CD4-positive, alpha-beta T cell treated with Interleukin-2 at 100 ng/mL for 4 hours (primary cell): ENCODE measurements at places on chromosomes 6 and 20.

- no peak for DNase-seq
These were observed 76.0 kb downstream of the ANKRD6 start for GRCh38 chr6:89508755-89509563.

DNA sequence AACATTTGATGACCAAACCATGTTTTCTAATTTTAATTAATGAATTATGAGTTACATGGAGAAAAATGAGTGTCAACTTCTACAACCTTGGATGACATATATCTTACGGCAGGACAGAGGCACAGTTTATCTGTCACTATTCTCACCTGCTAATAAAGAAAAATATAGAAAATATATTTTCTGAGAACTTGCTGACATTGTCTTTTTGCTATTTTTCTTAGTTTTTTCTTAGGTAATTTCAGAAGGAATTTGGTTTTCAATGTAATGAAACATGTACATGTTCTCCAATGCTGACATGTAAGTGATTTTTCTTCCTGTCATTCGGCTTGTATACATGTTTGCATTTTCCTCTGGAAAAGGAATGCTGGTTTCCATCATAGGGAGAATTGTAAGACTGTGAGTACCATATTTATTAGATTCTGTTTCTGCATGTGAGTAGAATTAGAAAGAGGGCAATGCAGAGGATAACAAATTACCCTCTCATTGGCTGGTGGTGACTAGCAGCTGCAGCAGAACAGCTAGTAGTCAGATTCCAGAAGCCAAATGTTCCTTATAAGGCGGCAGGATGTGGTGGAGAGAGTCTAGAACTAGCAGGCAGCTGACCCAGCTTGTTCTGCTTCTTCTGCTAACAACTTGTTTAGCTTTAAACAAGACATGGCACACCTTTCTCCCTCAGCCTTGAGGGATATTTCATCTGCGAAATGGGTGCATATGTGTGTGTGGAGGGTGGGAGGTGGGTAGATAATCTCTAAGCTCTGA lies 132.8 kb upstream of the SPACA1 start:
- DNase-seq = no peak

DNA sequence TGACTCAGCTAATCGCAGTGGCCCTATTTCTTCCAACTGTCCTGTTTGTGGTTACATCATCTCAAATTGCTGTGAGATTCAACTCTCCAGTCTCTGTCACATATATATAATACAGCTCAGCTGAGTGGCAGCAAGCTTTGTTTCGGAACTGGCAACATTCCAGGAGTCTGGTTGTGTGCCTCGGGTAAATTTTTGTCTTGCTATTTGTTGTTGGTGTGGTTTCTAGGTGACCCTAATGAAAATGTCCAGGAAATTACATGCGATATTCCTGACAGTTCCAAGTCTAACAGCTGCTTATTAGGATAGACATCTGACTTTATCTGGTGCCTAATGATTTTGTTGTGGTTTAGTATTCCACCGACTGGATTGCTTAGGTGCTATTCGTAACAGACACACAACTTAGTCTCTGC lies 581.8 kb downstream of the CD109 start:
- DNase-seq = no peak

GRCh38 chr20:54820392-54820791 lies 345.0 kb downstream of the DOK5 start:
- no peak for DNase-seq

DNA sequence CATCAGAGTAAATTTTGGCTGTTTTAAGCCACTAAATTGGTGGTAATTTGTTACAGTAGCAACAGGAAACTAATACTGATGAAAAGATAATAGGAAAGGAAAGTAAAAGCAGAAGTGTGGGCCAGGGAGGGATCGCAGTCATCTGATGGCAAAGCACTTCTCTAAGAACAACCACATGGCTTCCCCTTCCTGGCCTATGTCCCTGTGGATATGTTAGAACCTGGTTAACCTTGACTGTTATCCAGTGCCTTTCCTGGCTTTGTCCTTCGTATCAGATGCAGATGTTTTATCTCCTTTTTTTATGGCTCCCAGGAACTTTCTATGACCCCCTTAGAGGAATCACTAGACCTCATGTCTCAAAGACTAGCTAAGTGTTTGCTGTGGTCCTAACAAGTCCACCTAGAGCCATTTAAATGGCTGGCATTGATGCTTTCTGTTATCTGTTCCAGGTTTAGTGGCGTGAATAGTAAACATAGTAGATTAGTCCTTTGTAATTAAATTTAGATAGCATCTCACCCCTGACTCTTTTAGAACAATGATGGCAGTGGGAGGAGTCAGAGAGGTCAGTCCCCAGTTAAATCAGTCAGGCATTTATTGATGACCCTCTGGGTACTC lies 79.2 kb upstream of the PHACTR2 start:
- peak; percentile 41 for DNase-seq

- no peak for DNase-seq
These were observed 628.8 kb upstream of the MAN1A1 start for GRCh38 chr6:119978274-119978889.

DNA sequence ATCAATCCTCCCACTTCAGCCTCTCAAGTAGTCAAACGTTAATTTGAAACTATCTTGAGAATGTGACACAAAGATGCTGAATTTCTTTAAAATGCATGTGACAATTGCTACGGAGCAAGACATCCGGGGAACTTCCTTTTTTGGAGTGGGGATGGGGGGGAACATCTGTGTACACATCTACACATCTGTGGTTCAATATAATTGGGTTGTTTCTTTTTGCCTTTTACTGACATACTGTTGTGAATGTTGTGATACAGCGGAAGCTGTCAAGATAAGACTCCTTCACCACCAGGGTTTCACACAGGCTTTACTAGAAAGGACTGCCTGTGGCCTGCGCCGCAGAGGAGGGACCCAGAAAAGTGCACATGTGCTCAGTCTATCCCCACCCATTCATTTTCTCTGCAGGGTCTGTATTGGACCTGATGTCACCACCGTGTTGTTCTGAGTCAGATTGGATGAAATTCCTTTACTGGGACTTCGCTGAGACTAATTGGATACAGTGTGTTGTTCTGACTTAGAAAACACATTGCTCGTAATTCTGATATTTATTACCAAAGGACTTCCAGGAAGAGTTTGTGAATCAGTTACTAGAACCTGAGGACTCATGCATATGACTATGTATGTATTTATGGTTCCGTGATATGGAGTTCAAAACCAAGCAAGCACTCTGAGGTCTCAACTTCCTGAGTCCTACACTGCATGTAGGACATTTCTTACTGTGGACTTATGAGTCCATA lies 98.7 kb upstream of the SGK1 start:
- no peak for DNase-seq

DNA sequence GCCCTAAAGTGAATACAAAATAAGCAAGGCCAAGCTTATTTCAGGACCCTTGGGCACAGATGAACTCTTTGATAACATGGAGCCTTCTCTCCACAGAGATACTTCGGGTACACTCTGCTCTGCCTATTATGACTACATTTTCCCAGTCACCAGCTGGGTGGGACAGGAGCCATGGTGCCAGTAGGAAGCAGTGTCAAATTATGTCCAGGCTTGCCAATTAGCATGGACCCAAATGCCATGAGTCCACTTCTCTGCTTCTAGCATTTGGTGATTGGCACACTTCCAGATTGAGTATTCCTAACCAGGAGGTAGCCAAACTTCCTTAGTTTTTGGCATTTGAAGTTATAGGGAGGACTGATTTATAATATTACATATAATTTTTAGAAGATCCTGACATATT lies 513.8 kb upstream of the HTR1E start:
- DNase-seq = no peak

- DNase-seq = no peak
These were observed 551.6 kb upstream of the CITED2 start for GRCh38 chr6:139925894-139926641.

DNA sequence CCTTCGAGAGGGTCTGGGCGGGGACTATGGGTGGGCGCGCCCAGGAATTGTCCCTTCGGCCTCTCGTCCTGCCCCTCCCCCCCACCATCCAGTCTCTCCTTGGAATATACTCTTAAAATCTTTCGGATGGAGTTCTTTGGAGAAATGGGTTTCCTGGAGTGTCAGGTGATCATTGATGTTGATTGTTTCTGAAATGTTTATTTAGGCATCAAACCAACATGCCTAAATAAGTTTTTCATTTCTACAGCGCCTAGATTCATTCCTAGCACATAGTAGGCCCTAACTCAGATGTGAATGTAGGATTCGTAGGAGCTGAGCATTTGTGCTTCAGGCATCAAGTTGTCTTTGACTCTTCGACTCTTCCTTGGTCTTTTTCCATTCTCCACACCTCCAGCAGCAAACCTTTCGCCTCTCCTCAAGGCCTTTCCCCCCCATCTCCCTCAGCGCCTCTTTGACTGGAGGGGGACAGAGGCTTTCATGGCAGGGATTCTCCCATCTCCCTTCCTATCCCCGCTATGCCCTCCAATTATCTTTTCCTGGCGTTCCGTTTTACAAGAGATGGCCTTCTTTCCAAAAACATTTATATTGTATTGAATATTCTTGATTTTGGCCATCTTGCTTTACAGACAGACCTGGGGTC lies 610 bp downstream of the CASP8AP2 start:
- DNase-seq = no peak

- no peak for DNase-seq
These were observed 14.5 kb upstream of the ELMO2 start for GRCh38 chr20:46420878-46421277.

- no peak for DNase-seq
These were observed 867 bp downstream of the TCF21 start for GRCh38 chr6:133889557-133890403.

- DNase-seq = no peak
These were observed 94.0 kb downstream of the SGK1 start for GRCh38 chr6:134223796-134224420.

- no peak for DNase-seq
These were observed 25.5 kb downstream of the RNF144B start for GRCh38 chr6:18412644-18413043.

DNA sequence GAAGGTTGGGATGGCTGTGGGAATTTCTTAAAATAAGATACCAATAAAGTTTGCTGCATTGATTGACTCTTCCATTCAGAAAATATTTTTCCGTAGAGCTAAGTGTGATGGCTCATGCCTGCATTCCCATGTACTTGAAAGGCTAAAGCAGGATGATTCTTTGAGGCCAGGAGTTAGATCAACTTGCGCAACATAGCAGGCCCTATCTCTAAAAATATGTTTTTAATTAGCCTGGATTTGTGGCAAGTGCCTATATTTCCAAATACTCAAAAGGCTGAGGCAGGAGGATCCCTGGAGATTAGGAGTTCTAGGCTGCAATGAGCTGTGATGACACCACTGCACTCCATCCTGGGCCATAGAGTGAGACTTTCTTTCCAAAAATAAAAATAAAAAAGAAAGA lies 431.2 kb upstream of the PTCHD4 start:
- DNase-seq = no peak

- no peak for DNase-seq
These were observed 103.6 kb upstream of the KCNK16 start for GRCh38 chr6:39426073-39426456.

DNA sequence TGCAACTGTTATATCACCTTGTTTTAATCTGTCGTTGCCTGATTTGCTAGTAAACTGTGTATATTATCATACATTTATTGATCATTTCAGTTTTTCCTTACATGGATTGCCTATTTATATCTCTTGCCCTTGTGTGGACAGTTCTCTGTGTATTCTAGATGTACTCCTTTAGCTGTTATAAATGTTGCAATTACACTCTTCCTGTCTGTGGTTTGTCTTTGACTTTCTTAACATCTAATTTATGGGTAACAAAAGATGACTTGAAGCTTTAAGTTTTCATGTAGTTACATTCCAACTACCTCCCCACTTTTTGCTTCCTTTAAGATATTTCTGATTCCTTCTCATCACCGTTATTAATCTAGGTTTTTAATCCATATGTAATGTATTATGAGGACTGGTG lies 22.6 kb downstream of the PLCB1 start:
- no peak for DNase-seq

DNA sequence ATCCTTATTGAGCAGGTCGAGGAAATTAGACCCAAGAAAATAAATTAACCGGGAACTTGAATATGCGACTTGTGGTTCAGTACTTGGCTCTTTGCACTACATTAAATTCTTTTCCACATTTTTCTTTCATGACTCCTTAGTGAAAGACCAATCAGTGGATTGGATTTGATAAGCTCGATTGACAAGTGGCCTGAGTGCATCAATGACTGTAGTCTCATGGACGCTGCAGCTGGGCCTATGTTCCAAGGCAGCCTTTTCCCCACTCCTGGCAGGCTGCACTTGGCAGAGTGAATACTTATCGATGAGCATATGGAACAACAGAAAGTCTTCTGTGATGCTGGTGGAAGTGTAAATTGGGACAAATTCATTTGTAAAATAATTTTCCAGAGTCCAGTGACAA lies 210.8 kb upstream of the EXOC2 start:
- no peak for DNase-seq

GRCh38 chr6:108606250-108606690 lies 45.6 kb downstream of the FOXO3 start:
- DNase-seq = no peak

GRCh38 chr6:161802231-161802630 lies 528.4 kb upstream of the AGPAT4 start:
- no peak for DNase-seq

GRCh38 chr6:88512951-88513350 lies 346.8 kb upstream of the CNR1 start:
- no peak for DNase-seq

- DNase-seq = no peak
These were observed 34.7 kb downstream of the KAT14 start for GRCh38 chr20:18172379-18172778.

DNA sequence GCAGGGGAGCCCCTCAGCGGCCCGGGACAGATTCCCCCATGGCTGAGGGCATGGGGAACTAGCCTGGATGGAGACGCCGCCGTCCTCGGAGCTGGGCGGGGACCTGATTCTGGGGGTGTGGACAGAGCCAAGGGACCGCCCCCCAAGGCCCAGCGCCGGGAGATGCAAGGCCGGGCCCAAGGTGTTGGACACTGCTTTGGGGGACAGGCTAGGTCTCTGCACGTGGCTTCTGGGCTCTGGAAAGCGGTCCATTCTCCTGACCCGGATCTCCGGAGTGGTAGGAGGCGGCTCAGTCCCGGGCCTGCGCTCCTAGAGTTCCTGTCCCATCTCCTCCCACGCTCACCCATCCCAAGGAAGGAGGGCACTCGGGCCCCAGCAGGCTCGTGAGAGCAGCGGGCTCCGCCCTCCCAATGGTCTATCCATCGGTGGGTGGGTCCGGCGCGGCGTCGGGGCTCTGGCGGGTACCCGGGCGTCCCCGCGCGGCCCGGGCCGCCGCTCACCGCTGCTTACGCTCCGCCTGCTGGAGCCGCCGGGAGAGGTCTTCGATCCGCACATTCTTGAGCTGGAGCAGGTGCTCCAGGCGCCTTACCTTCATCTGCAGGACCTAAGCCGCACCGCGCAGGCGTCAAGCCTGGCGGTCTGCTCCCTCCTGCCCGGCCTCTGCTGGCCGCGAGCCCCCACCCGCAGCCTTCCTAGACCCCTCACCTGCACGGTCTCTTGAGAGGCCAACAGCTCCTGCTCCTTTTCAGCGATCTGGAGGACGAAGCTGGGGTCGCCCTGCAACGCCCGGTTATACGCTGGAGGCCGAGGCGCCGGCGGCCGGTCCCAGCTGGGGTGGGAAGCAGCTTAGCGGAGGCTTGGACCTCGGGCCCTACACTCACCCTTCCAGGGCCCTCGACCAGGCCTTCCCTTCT lies 3.3 kb downstream of the SPEF1 start:
- peak; percentile 28 for DNase-seq

GRCh38 chr20:50215101-50215690 lies 24.6 kb downstream of the CEBPB start:
- DNase-seq = no peak
